ENCODE measurements at places on chromosomes 1 and 21.

DNA sequence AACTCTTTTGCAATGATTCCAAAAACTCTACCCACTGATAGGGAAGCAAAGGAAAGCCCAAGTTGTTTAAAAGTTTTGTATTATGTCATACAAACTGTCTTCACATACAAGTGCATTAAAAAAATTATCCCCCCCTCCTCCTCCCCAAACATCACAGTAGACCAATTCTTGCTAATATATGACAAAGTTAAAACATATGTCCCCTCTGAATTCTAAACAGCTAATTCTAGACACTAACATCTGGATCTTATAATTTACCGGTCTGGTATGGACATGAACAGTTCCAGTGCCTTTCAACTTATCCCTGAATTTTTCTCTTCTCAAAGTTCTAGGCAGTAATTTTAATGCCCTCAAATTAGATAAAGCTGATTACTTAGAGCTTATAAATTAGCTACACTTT lies 13.4 kb downstream of the RIT1 start:
- DNase-seq: no peak

- DNase-seq: no peak
These were observed 413 bp downstream of the UBL4B start for GRCh38 chr1:110112656-110113055.

DNA sequence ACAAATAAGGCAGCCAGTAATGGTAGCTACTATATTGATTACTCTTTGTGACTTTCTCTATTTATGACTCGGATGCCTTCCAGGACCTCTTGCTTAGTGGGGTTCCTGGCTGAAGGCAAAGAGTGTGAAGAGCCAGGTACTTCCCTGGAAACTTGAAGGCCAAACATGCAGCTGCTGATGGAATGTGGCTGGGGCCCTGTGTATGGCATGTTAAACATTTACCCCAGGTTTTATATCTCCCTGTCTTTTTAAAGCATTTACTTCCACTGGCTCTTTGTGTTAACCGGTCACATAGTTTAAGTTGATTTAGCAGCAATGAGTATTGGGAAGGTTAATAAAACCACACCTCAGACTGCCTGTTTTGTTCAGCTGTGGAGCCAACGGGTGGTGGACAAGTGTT lies 45.7 kb upstream of the PAXBP1 start:
- DNase-seq: no peak

- DNase-seq: no peak
These were observed 101.4 kb downstream of the PIK3R3 start for GRCh38 chr1:46030876-46031660.

DNA sequence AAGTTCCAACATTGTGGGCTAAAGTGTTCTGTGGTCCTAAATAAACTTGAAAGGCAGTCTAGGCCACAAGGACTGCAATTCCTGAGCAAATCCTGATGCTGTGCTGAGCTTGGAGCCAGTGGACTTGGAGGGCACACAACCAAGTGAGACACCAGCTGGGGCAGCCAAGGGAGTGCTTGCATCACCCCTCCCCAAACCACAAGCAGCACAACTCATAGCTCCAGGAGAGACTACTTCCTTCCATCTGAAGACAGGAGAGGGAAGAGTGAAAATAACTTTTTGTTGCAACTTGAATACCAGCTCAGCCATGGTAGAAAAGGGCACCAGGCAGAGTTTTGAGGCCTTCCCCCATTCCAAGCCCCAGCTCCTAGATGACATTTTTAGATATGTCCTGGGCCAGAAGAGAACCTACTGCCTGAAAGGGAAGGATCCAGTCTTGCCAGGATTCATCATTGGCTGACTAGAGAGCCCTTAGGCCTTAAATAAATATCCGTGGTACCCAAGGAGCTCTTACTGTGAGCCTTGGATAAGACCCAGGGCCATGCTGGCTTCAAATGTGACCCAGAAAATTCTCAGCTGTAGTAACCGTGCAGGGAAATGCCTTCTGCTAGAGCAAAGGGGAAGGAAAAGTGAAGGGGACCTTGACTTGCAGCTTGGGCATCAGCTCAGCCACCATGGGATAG lies 35.4 kb upstream of the LRRC8B start:
- DNase-seq: no peak

DNA sequence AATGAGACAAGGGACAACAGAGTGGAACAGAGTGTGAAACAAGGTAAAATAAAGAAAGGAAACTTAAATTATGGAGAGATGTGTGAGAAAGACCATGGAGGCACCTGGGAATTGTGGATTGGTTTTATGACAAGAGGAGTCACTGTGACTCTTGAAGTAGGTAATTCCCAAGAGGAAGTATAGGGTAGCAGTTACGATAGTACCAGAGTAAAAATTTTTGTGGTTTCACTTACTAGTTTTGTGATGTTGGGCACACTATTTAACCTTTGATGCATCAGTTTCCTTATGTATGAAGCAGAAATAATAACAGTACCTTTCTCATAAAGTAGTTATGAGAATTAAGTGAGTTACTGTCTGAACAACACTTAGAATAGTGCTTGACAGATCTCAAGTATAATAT lies 267.9 kb upstream of the DPYD start:
- no peak for DNase-seq

DNA sequence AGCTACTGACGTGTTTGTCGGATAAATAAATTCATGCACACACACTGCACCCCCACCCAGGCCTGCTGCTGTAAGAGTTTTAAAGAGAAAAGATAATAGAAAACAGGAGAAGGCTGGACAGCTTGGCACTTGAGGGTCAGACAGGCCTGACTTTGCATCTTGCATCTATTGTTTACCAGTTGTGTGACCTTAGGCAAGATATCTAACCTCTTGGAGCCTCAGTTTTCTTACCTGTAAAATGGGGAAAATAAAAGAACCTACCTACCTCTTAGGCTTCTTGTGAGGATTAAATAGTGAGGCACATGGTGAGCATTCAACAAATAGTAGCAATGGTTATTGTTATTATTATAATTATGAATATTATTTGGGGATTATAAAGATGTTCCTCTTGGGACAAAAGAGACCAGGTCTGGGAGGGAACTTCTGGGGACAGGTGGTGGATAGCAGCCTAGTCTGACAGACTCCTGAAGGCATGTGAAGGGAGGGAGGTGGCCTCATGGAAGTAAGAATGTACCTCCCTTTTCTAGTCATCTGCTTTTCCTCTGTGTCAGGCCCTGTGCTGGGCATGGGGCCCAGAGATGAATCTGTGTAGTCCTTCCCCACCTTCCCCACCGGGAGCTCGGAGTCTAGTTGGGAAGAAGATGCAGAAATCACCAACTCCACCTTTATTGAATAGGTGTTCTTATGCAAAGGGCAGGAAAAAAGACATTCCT lies 18.3 kb upstream of the EPB41 start:
- no peak for DNase-seq

GRCh38 chr1:21451981-21452411 lies 12.1 kb downstream of the NBPF3 start:
- DNase-seq: no peak

- no peak for DNase-seq
These were observed 500.7 kb downstream of the LMO4 start for GRCh38 chr1:87829360-87829759.

- DNase-seq: no peak
These were observed 115.6 kb downstream of the CCDC185 start for GRCh38 chr1:223508796-223509195.

DNA sequence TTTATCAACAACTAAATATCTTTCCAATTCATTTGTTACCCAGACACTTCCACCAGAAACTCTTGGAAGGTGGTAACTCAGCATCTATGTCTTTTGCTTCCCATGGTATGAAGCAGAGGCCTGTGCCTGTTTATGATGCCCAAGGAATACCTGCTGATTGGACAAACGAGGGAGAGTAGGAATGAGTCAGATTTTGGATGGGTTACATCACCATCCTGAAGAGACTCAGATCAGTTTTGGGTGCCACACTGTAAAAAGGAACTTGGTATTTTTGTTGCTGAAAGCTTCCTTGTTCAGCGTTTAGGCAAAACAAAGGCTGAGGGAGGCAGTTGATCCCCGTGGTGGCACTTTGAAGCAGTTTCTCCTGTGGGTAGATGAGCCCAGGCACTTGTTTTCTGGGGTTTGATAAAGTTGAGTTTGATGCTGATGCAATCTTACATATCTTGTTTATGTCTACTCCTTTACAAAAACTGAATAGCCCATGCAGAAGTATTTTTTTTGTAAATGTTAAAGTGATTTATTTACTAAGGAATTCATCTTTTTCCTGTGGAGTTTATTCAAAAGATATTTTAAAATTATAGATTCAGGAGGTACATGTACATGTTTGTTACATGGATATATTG lies 26.7 kb upstream of the CYP4X1 start:
- DNase-seq: no peak

DNA sequence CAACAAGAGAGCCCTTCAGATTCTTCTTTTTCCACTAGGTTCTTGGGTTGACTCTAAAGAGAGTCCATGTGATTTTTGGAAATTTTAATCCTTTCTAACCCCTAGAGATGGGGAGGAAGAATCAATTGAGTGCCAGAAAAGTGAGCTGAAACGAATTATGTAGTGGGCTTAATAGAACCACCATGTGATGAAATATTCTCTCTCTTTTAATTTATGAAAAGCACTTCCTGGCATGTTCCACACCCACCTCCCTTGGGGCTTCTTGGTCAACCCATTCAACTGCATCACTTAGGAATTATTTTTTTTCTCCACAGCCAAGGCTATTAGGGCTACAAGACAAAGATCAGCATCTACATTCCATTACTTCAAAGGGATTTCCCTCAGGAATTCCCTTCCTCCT lies 79.6 kb downstream of the ZC3H11B start:
- DNase-seq: no peak

DNA sequence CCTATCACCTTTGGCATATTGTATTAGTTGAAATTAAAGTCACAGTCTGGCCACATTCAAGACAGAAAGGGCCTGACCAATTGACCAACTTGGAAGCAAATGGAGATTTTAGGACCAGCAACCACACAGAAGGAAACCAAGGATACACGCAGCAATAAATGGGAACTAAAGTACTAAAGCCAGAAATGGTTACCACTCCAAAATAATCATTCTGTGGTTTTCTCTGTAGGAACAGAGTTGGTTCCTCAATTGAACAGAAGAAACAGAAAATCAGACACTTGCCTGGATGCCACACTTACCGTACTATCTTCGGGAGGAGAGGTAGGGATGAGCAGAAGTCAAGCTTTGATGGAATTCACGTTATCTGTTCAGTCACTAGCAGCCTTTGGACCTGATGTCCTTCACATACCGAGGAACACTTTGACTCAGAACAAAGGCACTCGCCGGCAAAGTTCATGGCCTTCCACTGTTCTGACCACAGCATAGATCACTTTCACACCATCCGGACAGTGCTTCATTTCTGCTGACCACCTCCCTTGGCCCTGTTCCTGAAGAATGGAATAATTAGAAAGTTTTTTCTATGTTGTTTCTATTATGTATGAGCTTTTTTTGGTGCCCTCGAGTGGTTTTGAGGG lies 96.9 kb downstream of the LPAR3 start:
- DNase-seq: no peak

- no peak for DNase-seq
These were observed 19.6 kb downstream of the SMAP2 start for GRCh38 chr1:40393173-40393572.

- no peak for DNase-seq
These were observed 8.0 kb downstream of the SDHB start for GRCh38 chr1:17045634-17046333.

- DNase-seq: no peak
These were observed 387.0 kb downstream of the USP25 start for GRCh38 chr21:16116798-16117197.

- no peak for DNase-seq
These were observed 21.5 kb downstream of the KHDRBS1 start for GRCh38 chr1:32035119-32035518.

DNA sequence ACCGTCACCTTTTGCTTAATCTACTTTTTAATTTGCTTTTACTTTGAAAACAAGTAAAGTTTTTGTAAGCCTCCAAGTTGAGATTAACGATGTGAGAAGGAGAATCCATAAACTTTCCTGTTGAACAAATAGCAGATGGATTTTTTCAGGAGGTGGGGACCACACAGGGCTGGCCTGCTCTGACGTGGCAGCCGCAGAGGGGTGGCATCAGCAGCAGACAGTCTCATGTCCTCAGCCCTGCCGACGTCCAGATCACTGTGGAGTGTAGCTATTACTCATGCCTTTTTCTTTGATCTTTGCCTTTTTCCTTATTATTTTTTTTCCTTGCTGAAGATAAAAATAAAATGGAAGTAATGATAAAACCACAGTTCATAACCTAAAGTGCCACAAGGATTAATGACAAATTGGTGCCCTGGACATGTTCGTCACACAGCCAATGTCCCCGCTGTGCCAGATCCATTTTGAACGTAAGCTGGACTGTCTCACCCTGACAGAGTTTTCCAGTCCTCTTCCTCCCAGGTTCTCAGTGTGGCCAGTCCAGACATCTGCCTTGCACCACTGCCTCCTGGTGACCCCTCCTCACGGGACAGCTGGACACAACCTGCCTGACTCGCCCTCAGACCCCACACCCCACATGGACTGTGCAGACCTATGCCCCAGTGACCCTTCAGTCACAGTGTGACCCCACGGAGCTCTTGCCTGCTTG lies 15.4 kb upstream of the ZBTB21 start:
- DNase-seq: no peak

All from Peyer's patch (tissue), 4 donors.